ENCODE measurements at places on chromosomes 1 and 21.

- DNase-seq, result no peak
These were observed 132.7 kb upstream of the RUNX3 start for GRCh38 chr1:25062621-25063255.

DNA sequence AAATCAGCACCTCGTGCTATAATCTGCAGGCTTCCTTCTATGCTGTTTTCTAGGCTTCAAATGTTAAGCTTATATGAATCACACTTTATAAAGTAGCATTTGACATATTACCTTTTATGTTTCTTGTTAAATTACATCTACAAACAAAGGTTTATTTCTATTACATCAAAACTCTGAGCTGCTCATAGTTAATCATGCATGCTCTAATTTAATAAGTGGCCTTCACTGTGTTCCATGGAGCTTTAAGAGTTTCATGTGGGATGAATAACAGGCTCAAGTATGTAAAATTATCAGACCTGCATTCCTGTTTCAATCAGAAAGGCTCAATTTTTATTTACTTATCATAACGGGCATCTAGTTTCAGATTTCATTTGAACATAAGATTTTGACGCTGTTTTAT is 13.0 kb downstream of the SLC19A2 start:
- no peak for DNase-seq

DNA sequence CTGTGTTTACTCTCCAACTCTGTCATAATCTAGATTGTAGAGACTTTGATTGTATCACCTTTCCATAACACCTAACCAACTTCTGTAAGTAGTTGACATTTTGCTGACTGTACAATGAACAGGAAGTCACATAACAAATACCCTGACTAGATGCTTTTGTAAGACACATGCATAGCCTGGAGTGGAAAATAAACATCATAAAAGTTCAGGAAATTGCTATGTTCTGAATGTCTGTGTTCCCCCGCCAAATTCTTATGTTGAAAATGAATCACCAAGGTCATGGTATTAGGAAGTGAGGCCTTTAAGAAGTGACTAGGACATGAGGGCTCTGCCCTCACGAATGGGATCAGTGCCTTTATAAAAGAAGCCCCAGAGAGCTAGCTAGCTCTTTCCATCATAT is 40.4 kb upstream of the ZSWIM5 start:
- DNase-seq, result no peak

DNA sequence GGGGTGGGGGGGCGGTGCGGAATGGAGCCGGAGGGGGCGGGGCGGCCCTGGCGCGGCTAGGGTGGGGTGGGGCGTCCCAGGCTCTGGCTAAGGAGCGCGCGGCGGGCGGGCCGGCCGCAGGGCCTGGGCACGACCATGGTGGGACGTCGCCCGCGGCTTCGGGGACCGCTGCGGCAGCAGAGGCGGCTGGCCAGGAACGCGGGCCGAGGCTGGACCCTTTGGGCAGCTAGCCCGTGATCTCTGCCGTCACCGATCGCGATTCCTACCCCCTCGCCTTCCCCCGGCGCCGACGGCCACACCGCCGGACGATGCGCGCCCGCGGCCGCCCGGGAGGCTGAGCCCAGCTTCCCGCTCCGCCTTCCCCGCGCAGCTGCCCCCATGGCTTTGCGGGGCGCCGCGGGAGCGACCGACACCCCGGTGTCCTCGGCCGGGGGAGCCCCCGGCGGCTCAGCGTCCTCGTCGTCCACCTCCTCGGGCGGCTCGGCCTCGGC is at the start of gene MAP3K21:
MAP3K21 (plus strand) TSS at position 74 of the 491 bp plus-strand sequence; CDS start at position 379, 305 bp downstream.
- DNase-seq, result no peak

DNA sequence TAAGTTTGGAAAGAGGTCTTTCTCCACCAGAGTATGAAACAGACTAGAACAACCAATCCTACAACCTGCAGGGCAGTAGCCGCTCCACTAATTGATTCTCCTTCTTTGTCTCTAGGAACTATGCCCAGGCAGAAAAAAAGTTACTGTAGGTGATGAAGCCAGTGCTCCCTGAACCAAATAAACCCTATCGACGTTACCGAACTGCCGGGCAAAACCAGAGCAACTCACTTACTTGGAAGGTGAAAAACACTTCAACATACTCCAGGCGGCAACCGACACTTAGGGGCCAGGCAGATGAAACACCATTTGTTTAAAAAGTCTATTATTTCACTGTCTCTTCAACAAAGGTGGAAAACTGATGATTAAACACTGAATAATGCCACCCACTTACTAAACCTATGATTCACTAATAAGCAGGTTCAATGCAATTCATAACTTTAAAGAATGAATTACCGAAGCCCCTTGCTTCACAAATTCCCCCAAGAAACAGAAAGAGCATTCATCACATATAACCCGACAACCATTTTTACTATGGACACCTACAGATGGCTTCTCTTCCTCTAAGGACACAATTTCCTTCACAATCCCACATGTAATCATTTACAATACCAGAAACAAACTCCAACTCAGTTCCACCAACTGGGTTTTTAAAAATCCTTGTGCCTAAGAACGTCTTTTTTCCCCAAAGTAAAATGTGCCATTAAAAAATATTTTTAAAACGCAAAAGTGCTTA is 1.6 kb downstream of the NRIP1 start:
- no peak for DNase-seq

DNA sequence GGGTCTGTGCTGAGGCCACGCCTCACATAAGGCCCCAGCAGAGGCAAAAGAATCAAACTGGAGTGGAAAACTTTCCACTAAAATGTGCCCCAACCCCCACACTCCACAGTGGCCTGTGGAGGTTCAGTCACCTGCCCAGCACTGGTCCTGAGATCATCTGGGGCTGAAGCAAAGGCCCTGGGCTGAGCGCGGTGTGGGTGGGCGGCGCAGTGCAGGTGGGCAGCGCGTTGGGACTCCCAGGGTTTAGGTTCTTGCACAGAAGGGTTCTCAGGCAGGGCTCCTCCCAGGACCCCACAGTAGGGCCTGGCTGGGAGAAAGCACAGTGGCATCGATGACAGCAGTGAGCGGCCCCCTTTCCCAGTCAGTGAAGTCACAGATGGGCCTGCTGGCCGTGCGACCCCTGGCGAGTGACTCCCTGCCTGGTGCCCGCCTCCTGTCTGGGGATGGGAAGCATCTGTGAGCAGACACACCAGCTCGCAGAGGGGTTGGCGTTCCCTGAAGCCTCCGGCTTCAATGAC is 13.8 kb upstream of the GPR153 start:
- DNase-seq, result no peak

DNA sequence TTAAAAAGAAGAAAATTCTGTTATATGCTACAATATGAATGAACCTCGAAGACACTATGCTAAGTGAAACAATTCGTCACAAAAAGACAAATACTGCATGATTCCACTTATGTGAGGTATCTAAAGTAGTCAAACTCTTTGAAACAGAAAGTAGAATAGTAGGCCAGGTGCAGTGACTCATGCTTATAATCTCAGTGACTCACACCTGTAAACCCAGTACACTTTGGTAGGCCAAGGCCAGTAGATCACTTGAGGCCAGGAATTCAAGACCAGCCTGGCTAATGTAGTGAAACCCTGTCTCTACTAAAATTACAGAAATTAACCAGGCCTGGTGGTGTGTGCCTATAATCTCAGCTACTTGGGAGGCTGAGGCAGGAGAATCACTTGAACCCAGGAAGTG is 25.7 kb downstream of the EPHA10 start:
- no peak for DNase-seq

- DNase-seq, result no peak
These were observed 223.9 kb downstream of the DUSP10 start for GRCh38 chr1:221517961-221518360.

- no peak for DNase-seq
These were observed 25.2 kb upstream of the SLAMF9 start for GRCh38 chr1:159979257-159979656.

DNA sequence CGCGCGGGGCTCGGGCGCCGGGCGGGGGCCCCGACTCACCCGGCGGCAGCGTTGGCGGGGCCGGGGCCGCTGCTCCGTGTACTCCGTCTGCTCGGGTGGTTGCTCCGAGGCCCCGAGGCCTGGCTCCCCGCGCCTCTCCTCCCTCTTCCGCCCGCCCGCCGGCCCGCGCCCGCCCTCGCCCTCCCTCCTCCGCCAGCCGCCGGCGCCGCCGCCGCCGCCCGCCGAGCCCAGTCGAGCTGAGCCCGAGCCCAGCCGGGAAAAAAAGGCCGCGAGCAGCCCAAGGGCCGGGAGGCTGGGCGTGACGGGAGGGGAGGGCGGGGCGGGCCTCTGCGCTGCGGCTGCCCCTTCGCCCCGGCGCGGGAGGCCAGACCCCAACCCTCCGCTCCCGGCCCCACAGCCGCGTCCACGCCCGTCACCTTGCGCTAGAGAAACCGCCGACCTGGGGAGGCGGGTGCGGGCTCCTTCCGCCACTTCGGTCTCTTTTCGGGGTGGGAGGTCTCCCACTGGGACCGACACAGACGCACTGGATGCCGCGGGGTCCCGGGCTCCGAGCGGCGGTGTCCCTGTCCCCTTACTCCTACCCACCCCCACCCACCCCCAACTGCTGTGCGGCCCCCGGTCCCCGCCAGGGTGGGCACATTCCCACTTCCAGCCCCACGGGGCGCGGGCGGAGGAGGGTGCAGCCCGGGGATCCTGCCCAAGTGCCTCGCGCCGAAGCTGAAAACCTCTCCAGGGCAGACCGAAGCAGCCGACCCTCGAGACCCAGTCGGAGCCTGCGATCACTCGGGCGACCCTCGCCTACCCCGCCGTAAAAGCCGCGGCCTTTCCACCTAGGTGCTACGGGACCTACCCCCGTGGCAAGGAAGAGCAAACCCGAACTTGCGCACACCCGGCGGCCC is at the start of gene CERS2:
CERS2 (minus strand) TSS at position 256 of the 899 bp plus-strand sequence. CDS start 5,745 bp downstream, outside the sequence.
- DNase-seq, result no peak

- peak; percentile 68 for DNase-seq
These were observed 5.7 kb downstream of the GJB3 start for GRCh38 chr1:34786521-34787325.

- no peak for DNase-seq
These were observed 26.5 kb downstream of the NGF start for GRCh38 chr1:115311474-115311989.

GRCh38 chr1:92123868-92124267 is 43.7 kb downstream of the BTBD8 start:
- no peak for DNase-seq

- DNase-seq, result no peak
These were observed 1.4 kb upstream of the EPHB2 start for GRCh38 chr1:22709227-22709626.

- DNase-seq, result peak; percentile 15
These were observed 499.2 kb downstream of the OMA1 start for GRCh38 chr1:58047265-58047858.

GRCh38 chr1:38872401-38873026 is 634 bp downstream of the MYCBP start:
- no peak for DNase-seq

DNA sequence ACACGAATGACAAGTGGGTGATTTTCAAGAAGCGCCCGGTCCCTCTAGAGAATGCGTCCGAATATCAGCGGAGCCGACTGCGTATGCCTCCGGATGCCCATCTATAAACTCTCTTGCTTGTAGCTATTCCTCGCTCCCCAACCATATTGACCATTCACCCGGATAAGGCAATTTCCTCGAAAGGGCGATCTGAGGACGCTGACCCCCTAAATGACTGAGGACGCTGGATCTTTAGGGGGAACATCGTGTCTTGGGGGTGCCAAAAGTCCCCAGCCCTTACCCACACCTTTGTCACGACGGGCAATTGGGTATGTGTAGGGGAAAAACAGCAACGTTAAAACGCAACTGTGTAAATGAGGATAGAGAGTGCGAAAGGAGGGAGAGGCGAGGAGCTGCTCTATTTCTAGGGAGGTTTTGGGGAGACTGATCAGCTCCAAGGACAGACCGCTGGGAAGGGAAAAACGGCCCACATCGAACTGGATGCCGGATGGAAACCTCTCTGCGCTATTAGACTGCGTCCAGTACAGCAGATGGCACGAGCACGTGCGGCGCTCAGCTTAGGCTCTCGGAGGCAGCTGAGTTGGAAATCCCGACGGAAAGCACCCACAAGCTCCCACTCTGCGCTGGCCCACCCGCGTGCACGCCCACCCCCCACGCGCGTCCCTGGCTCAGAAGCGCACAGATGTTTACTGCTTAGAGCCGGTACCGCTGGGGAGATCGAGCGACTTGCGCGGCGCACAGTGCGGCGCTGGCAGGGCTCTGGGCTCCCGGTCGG is 2.9 kb upstream of the PRRX1 start:
- DNase-seq, result no peak

DNA sequence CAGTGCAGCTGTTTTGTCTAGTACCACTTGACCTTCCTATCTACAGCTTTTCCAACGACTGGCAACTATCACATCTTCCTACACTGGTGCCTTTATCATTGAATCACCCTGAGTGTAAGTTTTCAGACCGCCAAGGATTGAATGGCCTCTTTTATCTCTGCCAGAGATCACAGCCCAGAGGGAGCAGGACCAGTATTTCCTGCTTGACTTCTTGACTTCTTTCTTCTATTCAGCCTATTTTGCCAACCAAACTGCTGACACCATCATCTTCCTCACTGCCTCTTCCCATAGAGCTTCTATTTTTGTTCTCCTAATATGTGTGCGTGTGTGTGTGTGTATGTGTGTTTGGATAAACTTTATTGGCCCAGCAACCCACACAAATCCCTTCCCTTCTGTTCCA is 53.8 kb downstream of the SERBP1 start:
- DNase-seq, result no peak

DNA sequence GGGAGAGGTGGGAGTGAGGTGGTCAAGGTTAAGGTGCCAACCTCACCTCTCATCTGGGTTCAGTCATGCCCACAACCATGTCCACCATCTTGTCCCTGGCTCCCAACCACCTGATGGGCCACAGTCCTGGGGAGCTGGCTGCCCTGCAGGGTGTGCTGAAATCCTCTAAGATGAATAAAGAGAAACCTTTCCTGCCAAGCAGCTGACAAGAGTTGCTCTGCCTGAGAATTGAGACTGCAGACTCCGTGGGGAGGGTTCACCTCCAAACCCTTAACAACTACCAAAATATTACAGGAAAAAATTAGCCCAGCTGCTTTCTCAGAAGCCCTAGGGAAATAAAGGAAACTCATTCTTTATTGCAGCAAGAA is 15.2 kb upstream of the FGR start:
- DNase-seq, result no peak

GRCh38 chr1:68798071-68798470 is 301.2 kb upstream of the DEPDC1 start:
- DNase-seq, result no peak

DNA sequence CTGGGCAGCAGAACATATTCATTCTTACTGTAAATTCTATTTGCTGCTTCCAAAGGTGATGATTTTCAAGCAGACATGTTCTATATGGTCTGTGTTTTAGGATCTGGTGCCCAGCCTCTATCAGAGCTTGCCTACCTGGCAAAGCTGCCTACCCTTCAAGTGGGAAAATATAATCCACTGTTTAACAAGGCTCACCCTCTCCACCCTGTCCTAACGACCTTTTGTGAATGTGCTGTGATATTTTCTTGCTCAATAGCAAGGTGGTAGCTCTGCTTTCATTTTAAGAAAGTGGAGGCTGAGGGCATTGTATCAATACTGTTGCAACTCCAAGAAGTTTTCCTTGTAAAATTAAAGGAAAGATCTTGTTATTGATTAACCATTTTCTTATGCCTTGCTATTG is 26.0 kb upstream of the AGO1 start:
- DNase-seq, result no peak
